HTR-8/SVneo (cell line): ENCODE measurements at places on chromosomes 3 and 15.

DNA sequence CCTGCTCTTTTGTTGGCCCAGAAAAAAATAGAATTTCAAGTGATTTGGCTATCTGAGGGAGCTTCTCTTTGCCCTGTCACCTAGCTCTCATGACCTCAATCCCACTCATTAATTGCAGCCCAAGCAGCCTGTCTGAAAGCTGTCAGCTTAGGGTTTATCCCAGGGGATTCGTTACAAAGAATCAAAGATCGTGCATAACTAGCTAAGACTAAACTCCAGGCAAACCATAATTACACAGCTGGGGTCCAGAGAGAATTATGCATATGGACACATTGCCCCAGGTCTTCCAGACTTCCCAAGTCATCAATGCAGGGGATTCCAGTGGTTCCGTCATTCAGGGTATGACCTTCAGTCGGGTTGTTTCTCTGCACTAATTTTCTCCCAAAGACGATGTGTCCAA is 91.6 kb upstream of the CBLB start:
- no peak for DNase-seq

DNA sequence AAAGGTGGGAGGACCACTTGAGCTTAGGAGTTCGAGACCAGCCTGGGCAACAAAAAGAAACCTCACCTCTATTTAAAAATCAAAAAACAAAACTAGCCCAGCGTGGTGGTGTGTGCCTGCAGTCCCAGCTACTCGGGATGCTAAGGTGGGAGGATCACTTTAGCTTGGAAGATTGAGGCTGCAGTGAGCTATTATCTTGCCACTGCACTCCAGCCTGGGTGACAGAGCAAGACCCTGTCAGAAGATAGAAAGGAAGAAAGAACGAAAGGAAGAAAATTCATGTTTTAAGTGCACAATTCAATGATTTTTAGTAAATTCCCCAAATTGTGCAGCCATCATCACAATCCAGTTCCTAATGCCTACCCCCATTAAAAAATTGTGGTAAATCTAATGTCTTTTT is 7.8 kb downstream of the FSD2 start:
- no peak for DNase-seq

GRCh38 chr3:117101697-117102096 is 392.1 kb downstream of the TUSC7 start:
- DNase-seq = no peak

- no peak for DNase-seq
Observed at GRCh38 chr3:139119331-139120025, 74.8 kb upstream of the PRR23C start.

- no peak for DNase-seq
Observed at GRCh38 chr3:99943931-99944761, 126.5 kb downstream of the CMSS1 start.

- no peak for DNase-seq
Observed at GRCh38 chr15:93065641-93066045, 23.4 kb downstream of the RGMA start.
